ENCODE measurements at places on chromosomes 12 and 14.

DNA sequence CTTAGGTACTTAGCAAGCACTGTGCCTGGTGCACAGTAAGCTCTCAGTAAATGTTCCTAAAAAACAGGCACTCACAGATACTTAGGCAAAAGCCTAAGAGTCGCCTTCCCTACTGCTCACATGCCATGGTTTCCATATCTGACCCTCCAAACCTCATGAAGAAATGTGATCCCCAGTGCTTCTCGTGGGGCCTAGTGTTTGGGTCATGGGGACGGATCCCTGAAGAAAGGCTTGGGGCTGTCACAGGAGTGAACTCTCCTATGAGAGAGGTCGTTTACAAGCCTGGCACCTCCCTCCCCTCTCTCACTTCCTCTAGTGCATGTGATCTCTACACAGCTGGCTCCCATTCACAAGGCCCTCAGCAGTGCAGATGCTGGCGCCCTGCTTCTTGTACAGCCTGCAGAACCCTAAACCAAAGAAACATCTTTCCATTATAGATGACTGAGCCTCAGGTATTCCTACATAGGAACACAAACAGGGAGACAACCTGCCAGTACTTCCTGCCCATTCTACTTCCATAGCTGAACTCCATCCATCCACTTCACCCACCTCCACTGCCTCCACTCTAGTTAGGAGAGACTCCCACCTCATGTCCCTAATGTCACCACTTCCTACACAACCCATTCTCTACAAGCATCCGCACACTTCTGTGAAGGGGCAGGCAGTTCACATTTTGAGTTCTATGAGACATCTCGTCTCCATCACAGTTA lies 2.9 kb downstream of the SLC15A4 start:
- no peak for DNase-seq

DNA sequence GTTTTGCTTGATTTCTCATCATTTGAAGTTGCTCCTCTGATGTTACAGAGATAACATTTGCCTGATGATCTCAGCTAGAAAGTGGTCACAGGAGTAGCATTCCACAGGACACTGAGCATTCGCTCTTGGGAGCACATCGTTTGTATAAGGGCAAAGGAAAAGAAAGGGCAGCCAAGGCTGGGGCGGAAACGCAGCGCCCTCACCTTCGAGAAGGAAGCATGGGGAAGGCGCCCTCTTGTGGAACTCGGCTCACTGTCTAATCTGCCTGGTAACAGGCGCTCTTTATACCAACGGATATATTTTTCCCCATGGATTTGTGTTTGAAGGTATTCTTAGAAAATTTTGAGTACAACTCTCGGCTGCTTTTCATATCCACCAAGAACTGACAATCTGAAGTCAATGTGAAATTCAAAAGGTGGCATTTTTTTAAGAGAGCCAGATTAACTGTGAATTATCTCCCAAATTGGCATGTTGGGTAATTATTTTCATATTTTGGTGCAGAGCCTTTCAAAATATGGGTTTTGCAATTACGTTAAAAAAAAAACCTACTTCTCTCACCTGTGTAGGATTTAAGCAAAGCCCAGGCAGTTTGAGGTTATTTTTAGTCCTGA lies 172.7 kb downstream of the CAND1 start:
- peak; percentile 86 for DNase-seq

DNA sequence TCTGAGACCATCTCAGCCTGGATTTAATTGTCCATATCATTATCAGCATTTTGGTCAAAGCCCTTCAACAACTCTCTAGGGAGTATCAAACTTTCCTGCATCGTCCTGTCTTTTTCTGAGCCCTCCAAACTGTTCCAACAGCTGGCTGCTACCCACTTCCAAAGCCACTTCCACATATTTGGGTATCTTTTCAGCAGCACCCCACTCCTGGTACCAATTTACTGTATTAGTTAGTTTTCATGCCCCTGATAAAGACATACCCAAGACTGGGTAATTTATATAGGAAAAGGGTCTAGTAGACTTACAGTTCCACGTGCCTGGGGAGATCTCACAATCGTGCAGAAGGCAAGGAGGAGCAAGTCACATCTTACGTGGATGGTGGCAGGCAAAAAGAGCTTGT lies 33.1 kb upstream of the YBX3 start:
- DNase-seq = no peak

DNA sequence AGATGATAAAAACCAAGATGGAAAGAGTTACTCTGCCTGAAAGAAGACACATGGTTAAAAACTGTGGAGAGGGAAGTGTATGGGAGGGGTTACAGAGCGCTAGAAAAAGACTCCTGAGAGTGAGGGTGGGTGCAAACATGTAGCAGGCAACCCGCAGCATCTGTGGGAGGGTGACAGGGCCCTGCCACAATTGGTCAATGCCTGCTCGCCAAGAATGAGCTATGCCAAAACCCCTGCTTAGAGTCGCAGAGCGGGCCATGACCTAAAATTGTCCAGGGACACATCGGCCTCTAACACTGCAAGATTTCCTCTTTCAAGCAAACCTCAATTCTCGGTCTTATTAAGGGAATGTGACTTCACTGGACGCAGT lies 700 bp downstream of the PRKAG1 start:
- no peak for DNase-seq

GRCh38 chr14:74190927-74191575 lies 48.2 kb upstream of the VSX2 start:
- DNase-seq = no peak

DNA sequence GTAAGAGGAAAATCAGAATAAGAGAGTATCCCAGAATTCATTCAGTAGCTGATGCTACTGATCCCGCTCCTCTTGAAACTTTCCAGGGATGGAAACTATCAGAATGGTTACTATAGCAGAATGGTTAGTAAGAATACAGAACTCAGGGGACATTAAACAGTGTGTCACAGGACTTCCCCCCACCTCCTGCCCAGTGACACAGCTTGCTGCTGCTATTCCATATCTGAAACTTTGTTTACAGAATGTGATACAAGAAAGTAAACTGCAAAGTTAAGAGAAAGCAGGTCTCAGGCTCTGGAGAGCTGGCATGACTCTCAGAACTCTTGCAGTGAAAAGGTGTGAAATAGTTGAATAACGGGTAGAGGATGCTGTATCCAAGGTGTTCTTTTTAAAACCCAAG lies 3.4 kb downstream of the SPX start:
- DNase-seq = no peak

DNA sequence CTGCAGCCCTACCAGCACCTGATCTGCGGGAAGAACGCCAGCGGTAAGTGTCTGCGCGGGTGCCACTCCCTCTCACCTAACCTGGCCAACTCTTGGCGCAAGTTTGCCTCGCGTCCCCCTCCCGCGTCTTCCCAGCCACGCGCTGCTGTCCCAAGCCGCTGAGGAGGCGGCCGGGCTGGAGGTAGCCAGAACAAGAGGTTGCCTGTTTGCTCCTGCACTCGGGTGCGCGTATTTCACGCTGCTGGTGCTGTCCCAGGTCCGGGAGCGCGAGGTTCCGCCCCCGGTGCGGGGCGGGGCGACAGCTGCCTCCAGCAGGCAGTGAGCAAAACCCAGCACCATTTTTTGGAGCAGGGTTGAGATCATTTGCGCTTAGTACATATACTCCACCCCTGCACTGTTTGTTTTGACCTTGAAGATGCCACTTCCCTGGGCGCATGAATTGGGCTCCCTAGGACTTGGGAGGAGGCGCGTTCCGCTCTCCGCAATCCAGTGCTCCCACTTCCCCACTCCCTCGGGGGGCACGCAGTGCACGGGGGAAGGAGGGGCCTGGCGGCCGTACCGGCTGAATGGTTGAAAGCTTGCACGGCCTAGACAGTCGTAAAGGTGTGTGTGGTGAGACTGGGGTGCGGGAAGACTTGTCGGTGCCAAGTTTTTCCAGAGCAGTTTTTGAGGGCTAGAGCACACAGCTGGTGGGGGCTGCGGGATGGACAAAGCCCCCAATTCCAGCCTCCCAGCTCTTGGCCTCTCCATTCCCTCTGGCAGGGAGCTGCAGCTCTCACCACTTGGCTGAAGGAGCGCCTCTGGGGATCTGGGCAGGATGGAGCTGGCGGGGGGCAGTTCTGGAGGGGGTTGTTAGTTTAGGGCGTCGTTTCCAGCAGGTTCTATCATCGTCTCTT lies 226.9 kb upstream of the CRY1 start:
- DNase-seq = peak; percentile 78

DNA sequence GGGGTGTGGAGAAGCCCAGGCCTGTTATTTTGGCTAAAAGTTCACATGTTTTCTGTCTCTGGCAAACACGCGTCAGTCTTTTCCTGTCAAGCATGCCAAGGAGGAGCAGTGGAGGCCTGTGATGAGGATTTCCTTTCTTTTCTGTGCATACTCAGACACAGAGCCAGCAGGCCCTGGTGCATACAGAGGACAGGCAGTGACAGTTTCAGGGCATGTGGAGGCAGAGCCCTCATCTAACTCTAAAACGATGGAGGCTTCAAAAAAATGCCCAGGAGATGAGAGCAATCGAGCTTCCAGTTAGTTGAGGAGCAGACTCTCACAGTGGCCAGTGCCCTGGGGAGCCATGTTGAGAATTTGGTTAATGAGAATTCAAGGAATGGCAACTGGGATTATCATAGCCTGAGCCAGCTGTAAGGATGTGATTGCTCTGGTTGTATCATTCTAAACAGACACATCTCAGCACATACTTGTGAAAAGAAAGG lies 66.5 kb downstream of the TRAFD1 start:
- DNase-seq = no peak

- no peak for DNase-seq
Observed at GRCh38 chr14:44804391-44804790, 157.4 kb downstream of the KLHL28 start.

DNA sequence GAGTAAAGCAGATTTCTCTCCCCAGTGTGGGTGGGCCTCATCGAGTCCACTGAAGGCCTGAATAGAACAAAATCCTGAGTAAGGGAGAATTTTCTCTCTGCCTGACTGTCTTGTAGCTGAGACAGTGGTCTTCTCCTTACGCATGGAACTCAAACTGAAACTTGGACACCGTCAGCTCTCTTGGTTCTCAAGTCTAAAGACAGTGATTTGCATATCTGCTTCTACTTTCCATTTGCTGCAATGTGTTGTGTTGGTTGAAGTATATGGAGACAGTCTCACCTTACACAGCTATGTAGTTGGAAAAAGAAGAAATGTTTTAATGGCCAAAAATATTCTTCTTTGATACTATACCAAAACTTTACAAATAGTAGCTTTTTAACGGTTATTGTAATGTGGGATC lies 160.2 kb upstream of the LMNTD1 start:
- no peak for DNase-seq

- no peak for DNase-seq
Observed at GRCh38 chr12:30978639-30979038, 52.1 kb downstream of the TSPAN11 start.

GRCh38 chr12:53201639-53202038 lies 5.4 kb downstream of the ITGB7 start:
- no peak for DNase-seq

- no peak for DNase-seq
Observed at GRCh38 chr14:41498959-41499358, 107.7 kb upstream of the LRFN5 start.

- no peak for DNase-seq
Observed at GRCh38 chr12:102568276-102568675, 87.9 kb upstream of the IGF1 start.

GRCh38 chr12:115507951-115508722 lies 769.4 kb downstream of the MED13L start:
- peak; percentile 83 for DNase-seq

DNA sequence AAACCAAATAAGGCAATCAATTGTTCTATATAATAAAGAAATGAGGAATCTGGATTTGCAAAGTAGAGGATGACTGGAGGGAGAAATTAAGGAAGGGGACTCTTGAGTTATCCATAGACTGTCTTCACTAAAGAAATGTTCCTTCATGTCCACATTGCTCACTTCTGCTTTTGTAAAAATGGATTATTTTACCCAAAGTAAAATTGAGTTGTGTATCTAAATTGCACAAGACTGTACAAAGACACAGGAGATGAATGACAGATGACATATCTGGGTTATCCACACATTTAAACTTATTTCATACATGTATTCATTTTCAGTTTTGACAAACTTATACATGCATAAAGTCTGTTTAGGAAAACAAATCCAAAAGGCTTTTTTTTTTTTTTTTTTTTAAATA lies 11.3 kb downstream of the ATP2B1 start:
- no peak for DNase-seq

- no peak for DNase-seq
Observed at GRCh38 chr12:65495233-65495632, 216.8 kb downstream of the MSRB3 start.
